ENCODE measurements at places on chromosomes 12 and 14. TPM values are rescaled to one million over a fixed set of nuclear protein-coding genes. Genes with fewer than 3 reads are reported as not detected.
A peak's percentile ranks its signal among the peaks of the same experiment; 100 is the strongest.

Gene WNT5B
- total RNA-seq: 0.79 TPM

Gene CD27
- total RNA-seq: not detected

Gene AKAP3
- 0.53 TPM for total RNA-seq

Gene OVCH1
- 0.26 TPM for total RNA-seq

Gene CCDC38
- total RNA-seq: 0.13 TPM

Gene SLC15A4
- total RNA-seq: 36.4 TPM

Gene LRP1-AS
- total RNA-seq: not detected

Gene TAS2R43
- total RNA-seq: 0.79 TPM

DNA sequence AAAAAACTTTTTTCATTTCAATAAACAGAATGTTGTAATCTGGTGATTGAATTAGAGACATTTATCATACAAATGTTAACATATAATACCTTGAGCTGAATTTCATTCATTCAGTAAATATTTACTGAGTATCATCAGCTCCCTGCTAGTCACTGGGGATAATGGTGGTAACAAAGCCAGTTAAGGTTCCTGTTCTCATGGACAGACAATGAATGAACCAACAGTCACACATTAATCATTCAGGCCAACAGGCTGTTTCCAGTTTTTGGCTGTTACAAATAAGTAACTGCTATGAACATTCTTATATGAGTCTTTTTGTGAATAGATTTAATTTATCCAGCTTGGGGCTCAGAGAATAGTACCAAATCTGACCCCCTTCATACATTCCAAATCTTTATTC is 13.5 kb downstream of the EXD2 start:
- DNase-seq: peak; percentile 87

DNA sequence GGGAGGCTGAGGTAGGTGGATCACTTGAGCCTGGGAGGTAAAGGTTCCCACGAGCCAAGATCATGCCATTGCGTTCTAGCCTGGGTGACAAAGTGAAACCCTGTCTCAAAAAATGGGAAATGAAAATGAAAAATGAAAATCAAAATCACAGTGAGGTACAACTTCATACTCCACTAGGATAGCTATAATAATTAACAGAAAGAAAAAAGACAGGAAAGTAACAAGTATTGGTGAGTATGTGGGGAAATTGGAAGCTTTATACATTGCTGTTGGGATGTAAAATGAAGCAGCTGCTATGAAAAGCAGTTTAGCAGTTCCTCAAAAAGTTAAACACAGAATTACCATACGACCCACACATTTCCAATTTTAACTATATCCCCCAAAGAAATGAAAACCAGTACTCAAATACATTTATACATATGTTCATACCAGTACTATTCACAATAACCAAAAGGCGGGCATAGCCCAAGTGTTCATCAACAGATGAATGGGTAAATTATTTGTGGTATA is 22.2 kb downstream of the SGPP1 start:
- DNase-seq: no peak

DNA sequence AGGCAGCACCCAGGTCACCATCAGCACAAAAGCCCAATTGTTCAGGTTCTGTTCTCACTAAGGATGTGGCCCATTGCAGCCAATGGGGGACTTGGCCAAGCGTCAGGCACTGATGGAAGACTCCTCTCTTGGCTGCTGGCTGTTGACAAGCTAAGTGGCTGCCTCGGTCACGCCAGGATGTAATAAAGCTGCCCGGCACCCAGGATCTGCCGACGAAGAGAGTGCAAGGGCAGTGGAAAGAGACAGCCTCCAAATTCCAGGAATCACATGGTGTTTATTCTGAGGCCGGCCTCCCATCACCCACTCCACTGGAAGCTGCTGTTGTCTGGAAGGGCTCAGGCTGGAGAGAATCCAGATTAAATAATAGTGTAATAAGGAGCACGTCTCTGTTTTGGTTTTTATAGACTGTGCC is 451.8 kb upstream of the TBX3 start:
- DNase-seq: no peak

- no peak for DNase-seq
Measured at GRCh38 chr14:103995876-103996275, 53.5 kb upstream of the RD3L start.

DNA sequence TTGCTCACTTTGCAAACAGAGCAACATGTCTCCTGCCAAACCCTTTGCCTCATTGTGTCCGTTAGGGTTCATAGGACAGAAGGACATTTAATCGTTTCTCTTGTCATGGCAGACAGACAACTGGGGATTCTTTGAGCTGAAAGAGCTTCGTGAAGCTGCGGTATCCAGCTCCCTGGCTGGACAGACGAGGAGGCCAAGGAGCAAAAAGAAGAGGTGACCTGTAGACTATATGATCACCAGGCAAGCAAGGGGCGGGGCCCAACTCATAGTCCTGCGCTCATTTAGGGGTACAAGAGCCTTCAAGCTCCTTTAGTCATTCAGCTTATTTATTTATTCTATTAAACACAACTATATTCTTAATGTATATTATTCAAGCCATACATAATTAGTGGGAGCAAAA is 66.8 kb upstream of the VRK1 start:
- DNase-seq: no peak

DNA sequence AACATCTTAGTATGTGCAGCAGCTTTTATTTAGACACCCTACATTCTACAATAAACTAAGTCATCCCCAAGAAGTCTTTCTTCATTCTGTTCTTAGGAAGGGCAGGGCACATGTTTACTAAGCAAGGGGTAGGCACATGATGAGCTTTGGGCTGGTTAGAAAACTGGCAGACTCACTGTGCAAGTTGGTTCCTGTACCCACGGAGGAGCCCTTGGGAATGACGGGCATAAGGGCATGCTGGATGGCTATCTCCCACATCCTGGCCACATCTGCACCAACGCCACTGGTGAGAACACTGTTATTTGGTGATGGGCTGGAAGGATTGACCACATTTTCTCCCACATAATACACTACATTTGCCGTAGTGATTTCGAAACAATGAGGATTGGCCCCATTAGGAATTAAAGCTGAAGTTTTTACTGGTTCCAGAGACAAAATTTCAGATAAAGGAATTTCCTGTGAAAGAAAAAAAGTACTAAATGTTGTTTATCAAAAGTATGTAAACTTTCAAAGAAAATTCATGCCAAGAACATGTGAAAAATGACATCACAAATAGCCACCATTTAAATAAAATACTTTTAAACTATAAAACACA is 297.0 kb downstream of the PRKD1 start:
- DNase-seq: peak; percentile 79

GRCh38 chr12:97148941-97149559 is 242.0 kb downstream of the NEDD1 start:
- peak; percentile 31 for DNase-seq

DNA sequence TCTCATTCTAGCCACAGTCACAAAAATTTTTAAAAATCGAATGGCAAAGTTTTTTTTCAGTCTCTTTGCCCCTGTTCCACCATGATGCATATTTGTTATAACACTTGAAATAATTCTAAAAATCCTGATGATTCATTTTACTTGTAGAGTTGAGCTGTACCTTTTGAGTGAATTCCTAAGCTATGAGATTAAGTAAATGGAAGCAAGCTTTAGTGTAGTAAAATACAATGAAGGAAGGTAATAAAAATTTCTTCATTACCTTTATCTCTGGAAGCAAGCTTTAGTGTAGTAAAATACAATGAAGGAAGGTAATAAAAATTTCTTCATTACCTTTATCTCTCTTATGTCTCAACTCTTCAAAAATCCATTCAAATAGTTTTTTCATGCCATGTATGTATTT is 46.1 kb downstream of the TMTC3 start:
- peak; percentile 61 for DNase-seq

DNA sequence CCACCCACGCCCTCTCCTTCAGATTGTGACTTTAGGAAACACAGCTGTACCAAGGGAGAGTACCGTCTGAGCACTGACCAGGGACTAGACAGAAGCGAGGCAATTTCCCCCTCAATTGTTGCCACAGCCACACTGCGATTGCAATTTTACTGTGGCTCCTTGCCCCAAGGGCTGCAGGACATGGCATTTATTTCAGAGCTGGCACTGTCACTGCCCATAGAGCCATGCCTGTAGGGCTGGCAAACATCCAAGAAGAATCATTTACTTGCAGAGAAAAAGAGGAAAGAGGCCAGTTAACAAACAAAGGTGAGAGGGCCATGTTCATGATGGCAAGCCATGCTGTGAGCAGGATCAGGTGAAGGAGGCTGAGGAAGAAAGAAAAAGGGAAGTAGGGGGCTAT is 129.6 kb downstream of the EMP1 start:
- no peak for DNase-seq

DNA sequence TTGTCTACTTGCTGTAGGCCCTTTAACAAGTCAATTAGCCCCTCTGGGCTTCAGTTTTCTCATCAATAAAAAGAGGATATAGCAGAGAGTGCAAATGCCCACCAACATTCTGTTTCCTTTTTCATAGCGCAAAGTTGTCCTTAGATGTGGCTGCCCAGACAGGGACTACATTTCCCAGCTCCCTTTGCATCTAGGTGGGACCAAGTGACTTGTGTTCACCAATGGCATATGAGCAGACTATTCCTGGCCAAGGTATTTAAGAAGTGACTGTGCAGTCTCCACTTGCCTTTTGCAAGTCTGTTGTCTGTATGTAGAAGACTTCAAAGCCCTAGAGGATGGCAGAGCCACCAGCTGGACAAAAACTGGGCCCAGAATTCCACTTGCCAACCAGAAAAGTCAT is 59.7 kb downstream of the DAO start:
- DNase-seq: peak; percentile 63

GRCh38 chr12:99911967-99912366 is 72.8 kb downstream of the ANKS1B start:
- DNase-seq: no peak
